H9 (cell line): ENCODE measurements at places on chromosomes 5 and 9. TPM values are rescaled to one million over a fixed set of nuclear protein-coding genes. Genes with fewer than 3 reads are reported as not detected.

DNA sequence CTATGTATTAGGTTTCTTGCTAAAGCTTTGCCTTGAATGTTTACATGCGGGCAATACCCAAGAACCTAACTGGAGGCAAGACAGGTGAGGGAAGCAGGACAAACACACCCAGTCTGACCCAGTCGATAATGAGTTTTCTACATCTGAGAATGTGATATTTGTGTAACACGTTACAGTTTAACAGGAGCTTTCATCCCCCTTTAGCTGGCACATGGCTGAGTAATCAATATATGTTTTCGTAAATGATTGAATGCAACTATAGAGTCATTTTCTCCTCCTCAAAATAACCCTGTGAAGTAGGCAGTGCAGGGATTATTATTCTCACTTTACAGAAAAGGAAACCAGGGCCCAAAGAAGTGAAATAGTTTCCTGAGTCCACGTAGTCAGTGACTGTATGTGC is 84.7 kb upstream of the HTR4 start:
- H3K27ac ChIP-seq: no peak overlapping the region
- no peaks in the 10 kb centered on the region for H3K27me3 ChIP-seq
- H3K4me3 ChIP-seq: no peak overlapping the region
- DNase-seq: no peak

- no peak overlapping the region for H3K27ac ChIP-seq
- H3K4me3 ChIP-seq: no peak overlapping the region
- H3K27me3 ChIP-seq: no peaks in the 10 kb centered on the region
- no peaks in the 10 kb centered on the region for H3K36me3 ChIP-seq
- no peak for DNase-seq
Measured at GRCh38 chr5:57783693-57784092, 301.1 kb upstream of the ACTBL2 start.

Gene F2RL1
- total RNA-seq: 22.4 and 23.0 TPM in 2 replicates

- H3K4me1 ChIP-seq: peaks cover 7% of the 10 kb centered on the region; the same call in 1 of the 2 replicates
- H3K36me3 ChIP-seq: no peaks in the 10 kb centered on the region
- no peaks in the 10 kb centered on the region for H3K27me3 ChIP-seq
- no peak overlapping the region for H3K4me3 ChIP-seq
Measured at GRCh38 chr5:148556835-148557234, 97.5 kb downstream of the HTR4 start.

- no peaks in the 10 kb centered on the region for H3K27me3 ChIP-seq
- H3K4me3 ChIP-seq: no peak overlapping the region
- H3K36me3 ChIP-seq: peaks cover 20% of the 10 kb centered on the region
- no peak for DNase-seq
- no peak overlapping the region for H3K27ac ChIP-seq
Measured at GRCh38 chr9:128903871-128904620, 16.7 kb upstream of the PHYHD1 start.
